ENCODE measurements at places on chromosomes 4 and X.

- no peak for DNase-seq
Measured at GRCh38 chr4:26053761-26054160, 139.7 kb downstream of the SMIM20 start.

DNA sequence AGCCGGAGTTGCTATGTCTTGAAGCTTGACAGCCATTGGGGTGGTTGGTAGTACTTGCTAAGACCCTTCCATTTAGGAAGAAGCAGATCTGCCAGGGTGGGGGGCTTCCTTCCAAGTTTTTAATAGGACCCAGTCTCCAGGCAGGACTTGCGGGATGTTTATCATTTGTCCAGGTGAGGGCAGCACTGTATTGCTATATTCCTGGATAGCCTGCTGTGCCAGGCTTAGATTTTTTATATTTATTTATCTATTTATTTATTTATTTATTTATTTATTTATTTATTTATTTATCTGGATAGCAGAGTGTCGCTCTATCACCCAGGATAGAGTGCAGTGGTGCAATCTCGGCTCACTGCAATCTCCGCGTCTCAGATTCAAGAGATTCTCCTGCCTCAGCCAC, 87.4 kb upstream of the CT45A1 start:
- no peak for DNase-seq

- DNase-seq = no peak
Measured at GRCh38 chrX:66015152-66015831, 24.6 kb downstream of the VSIG4 start.

DNA sequence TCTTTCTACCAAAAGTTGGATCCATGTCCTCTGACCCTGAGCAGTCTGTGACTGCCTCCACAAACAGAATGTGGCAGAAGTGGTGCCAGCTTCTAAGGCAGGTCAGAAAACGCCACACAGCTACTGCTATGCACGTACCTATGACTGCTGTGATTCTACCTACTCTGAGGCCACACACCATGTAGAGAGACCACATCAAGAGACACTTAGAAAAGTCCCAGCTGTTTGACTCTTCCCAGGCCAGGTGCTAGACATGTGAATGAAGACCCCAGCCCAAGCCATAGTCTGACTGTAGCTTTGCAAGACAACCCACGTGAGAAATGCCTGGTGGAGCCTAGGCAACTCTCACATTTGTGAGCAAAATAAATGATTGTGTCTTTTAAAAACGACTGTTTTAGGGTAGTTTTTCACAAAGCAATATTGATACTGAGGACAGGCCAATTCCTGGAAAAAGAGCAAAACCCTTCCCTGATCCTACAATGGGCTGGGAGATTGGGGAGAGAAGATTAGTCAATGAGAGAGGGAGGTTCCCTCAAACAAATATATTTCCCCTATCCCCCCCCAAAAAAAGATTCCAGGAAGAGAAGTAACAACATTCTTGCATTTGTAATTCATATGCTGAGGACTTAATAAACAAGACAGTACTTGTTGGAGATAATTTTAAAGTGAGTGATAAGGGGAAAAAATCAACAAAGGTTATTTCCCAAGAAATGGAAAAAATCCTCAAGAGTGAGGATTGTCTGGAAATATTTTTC, 33.3 kb downstream of the FRYL start:
- DNase-seq = no peak

DNA sequence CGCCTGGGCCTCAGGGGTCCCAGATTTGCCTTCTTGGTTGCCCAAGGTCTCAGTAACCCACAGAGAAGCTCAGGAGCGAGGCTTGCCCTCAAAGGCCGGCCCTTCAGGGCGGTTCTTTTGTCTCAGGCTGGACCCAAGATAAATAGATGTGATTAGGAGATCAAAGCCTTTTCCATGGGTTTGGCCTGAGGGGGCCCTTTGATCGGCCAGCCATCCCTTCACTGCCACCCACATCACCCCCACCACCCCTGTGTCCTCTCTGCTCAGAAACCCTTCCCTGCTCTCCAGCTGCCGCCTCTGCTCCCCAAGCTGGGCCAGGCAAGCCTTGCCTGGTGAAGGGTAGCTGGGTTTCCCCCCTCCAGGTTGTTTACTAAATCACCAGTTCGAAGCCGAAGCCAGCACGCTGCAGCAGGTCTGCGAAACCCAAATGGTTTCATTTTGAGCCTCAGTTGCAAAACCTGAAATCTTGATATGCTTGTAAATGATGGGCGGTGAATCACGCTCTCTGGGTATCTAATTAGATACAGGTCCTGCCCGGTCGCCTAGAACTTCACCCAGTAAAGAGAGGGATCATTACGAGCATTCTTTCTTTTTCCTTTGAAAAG, 202.6 kb upstream of the BCOR start:
- DNase-seq = no peak

- DNase-seq = no peak
Measured at GRCh38 chr4:5999830-6000365, 18.3 kb downstream of the C4orf50 start.

- no peak for DNase-seq
Measured at GRCh38 chr4:60737858-60738257, 462.3 kb upstream of the ADGRL3 start.

DNA sequence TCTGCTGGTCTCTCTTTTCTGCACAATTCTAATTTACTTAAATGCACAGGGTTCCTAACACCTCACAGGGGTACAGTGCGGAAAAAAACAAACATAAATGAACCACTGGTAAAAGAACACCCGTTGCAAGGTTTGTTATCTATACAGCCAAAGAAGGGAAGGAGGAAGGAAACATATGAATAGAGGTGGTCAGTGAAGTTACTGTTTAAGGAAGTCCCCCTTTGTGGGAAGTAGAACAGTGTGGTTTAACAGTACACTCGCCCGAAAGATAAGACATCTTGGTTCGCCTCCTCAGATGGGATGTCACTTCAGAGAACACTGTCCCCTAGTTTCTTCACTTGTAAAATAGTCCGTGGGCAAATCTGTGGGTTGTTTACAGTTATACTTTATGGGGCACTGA, 57.5 kb downstream of the TEC start:
- no peak for DNase-seq

DNA sequence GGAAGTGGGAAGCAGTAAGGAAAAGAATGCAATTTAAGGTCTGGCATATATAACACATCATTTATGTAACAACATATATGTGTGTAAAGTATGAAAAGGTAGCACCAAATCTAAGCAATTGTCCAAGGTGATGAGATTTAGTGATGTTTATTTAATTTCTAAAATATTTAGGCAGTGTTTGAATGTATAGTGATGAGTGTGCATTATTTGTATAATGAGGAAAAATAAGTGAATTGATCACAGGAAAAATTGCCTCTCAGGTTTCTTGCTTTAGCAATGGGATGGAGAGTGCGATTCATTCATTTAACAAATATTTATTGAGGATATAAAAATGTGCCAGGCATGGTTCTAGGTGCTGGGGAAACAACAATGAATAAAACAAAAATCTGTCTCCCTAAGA, 2.2 kb upstream of the MAGED1 start:
- no peak for DNase-seq
